ENCODE measurements at places on chromosomes 3 and 15.

DNA sequence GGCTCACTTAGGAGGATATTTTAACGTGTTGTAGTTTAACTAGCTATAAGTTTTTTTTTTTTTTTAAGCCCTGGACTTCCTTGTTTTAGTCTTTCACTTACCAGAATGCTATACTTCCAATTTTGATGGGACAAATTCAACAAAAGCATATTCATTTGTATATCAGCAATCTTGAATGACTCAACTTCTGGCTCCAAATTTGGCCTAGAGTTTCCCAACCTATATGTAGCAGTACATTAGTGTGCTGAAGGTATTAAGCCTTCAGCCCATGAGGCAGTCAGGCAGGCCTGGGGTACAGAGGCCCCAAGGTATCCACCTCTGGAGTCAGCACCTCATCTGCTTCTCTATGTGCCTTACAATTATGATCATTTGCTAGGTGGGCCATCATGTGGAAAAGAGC lies 5.9 kb downstream of the PBRM1 start:
- DNase-seq = no peak

DNA sequence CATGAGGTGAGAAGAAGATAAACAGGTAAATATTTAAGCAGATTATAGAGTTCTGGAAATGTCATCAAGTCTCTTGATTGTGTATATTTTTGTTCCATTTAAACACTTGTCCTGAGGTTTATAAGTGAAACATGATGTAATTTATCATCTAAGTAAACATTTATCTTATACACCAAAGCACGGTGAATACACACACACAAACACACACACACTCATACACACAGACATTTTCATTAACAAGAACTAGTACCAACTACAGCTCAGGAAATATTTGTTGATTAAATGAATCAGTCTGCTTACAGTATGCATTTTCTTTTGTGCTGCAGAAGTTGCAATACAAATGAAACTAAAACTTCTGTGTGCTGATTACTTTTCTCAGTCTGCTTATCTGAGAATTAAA lies 357.3 kb downstream of the ZBTB20 start:
- DNase-seq = no peak

- no peak for DNase-seq
These were observed 118.0 kb downstream of the IQCH start for GRCh38 chr15:67372543-67372942.

DNA sequence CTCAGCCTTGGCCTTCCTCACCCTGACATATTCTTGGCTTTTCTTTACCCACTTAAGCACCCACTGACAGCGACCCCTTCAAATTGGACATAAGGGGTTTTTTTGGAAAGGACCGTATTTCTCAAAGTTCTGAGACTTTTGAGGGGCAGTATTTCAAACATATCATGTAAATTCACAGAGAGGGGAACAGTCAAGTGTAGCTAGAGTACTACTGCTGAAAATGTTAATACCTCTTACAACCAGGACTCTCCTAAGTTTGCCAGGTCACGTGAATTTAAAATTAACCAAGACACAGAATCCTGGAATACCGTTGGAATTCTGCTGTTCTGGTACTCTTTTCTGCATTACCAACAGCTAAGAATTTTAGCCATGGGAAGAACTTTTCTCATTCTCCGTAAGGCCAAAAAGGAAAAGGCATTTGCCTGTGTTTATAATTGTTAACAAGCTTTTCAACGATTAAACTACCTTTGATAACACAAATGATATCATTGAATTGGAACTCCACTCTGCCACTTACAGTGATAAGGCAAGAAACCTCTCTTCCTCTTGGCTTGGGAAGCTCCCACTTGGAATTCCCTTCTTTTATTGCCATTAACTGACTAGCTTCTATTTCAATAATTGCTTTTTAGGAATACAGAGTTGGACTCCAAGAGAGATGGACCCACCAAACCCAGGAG lies 597 bp upstream of the GBE1 start:
- no peak for DNase-seq

GRCh38 chr15:80694611-80695098 lies 455 bp upstream of the ABHD17C start:
- peak; percentile 50 for DNase-seq

- DNase-seq = peak; percentile 84
These were observed 27.1 kb downstream of the FILIP1L start for GRCh38 chr3:100087198-100087597.

DNA sequence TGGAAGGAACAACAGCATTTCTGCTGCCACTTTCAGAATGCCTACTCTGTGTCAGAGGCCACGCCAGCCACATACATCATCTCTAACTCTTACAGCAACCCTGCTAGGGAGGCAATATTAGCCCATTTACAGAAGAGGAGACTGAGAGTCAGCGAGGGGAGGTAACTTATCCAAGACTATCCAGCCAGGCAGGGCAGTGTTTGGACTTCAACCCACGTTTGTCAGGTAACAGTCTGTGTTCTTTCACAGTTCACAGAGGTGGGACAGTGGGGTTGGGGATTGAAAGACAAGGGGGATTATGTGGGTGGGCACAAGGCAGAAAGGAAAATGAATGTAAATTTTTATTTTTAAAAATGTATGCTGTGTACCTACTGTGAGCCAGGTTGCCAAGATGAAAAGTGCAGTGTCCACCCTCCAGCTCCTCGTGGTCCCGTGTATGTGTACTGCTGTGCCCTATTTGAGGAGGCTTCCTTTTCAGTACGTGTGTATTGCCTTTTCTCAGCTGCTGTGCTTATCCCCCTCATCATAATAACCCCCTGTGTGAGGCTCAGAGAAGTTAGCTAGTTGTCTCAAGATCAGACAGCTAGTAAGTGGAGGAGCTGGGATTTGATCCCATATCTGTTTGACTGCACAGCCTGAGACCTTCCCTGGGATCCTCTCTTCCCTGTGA lies 16.5 kb upstream of the ATP2B2 start:
- no peak for DNase-seq

DNA sequence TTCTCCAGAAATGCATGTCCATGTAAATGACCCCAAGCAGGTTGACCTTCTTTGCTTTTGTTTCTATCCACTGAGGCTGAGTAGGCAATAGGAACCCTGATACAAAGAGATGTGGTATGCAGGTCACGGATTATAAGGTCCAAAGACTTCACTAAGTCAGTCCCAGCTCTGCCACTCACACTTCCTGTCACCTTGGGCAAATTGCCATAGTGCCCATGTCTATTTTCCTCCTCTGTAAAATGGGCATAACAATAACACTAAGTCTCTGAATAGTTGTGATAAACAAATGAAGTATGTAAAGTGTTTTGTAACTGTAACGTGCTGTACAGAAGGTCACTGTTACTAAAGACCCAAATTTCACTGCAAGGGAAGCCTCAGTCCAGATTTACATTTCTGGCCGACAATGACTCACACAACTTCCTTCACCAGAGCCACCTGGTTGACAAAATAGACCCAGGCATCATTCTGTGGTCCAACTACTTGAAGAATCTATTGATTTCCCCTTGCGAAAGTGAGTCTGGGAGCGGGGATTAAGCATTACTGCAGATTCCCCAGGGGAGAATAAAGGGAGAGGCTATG lies 175.4 kb upstream of the LPP start:
- DNase-seq = no peak

GRCh38 chr3:122947738-122948137 lies 79.8 kb downstream of the SEMA5B start:
- DNase-seq = peak; percentile 73

GRCh38 chr3:126269354-126269753 lies 87.9 kb downstream of the KLF15 start:
- DNase-seq = no peak

DNA sequence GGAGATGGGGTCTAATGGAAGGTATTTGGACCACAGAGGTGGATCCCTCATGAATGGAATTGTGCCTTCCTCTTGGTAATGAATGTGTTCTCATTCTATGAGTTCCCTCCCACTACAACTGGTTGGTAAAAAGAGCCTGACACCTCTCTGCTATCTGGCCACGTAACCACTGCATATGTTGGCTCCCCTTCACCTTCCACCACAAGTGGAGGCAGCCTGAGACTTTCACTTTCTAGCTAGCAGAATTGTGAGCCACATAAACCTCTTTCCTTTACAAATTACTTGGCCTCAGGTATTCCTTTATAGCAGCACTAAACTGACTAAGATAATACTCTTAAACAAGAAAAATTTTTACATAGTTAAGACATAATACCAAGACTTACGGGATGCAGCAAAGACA lies 155.3 kb downstream of the NR1I2 start:
- no peak for DNase-seq

GRCh38 chr3:71384388-71384787 lies 199.1 kb downstream of the FOXP1 start:
- peak; percentile 49 for DNase-seq

DNA sequence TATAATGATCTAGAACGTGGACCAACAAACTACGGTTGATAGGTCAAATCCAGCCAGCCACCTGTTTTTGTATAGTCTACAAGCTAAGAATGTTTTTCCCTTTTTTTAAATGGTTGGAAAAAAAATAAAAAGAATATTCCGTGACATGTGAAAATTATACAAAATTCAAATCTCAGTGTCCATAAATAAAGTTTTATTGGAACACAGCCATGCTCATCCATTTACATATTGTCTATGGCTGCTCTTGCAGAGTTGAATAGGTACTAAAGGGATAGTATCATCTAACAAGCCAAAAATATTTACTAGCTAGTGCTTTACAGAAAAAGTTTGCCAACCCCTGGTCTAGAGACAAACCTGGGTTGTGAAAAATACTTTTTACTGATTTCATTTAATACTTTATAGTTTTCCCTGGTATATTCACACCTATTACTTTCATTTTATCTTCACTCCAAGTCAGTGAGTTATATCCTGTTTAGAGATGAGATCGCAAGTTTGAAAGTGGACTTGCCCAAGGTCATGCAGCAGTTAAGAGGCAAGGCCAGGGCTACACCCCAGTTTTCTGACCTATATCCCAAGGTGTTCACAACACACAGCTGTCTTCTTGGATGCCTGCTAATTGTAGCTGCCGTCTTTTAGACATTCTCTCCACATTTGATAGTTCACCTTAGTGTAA lies 58.4 kb downstream of the IGF2BP2 start:
- DNase-seq = no peak

DNA sequence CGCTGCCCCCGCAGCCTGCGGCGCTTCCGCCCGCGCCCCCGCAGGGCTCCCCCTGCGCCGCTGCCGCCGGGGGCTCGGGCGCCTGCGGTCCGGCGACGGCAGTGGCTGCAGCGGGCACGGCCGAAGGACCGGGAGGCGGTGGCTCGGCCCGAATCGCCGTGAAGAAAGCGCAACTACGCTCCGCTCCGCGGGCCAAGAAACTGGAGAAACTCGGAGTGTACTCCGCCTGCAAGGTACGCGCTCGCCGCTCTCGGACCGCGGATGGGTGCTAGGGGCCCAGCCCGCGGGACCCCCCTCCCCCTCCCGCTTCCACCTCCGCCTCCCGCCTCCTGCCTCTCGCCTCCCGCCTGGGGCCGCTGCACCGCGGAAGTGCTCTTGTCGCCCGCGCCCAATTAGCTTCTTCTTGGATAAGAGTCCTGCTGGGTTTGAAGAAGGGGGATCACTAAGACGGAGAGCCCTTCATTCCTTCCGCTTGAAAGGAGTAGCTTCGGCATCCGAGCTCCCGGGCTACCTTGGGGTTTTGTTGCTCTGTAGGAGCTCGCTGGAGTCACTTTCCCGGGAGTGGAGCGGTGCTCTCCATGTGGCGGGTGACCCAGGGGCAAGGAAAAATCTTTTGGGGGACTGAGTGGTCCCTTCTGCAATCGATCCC lies 426 bp downstream of the KAT2B start:
- peak; percentile 68 for DNase-seq

GRCh38 chr15:85414037-85414436 lies 33.6 kb downstream of the AKAP13 start:
- DNase-seq = no peak

- peak; percentile 70 for DNase-seq
These were observed 27.6 kb upstream of the NPHP3 start for GRCh38 chr3:132749786-132750185.

DNA sequence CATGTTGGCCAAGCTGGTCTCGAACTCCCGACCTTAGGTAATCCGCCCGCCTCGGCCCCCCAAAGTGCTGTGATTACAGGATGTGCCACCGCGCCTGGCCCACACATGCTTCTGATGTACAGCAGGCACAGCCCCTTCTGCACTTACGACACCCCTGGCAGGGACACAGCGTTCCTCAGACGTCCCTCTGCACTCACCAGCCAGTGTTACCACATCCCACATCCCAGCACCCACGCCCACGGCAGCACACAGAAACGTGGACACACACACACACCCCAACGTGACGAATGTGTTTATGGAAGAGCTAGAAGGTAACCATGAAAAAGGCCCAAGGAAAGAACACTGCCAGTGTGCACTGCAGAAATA lies 576 bp upstream of the RPAP1 start:
- no peak for DNase-seq

- DNase-seq = no peak
These were observed 37.7 kb downstream of the PCSK6 start for GRCh38 chr15:101451846-101452245.

DNA sequence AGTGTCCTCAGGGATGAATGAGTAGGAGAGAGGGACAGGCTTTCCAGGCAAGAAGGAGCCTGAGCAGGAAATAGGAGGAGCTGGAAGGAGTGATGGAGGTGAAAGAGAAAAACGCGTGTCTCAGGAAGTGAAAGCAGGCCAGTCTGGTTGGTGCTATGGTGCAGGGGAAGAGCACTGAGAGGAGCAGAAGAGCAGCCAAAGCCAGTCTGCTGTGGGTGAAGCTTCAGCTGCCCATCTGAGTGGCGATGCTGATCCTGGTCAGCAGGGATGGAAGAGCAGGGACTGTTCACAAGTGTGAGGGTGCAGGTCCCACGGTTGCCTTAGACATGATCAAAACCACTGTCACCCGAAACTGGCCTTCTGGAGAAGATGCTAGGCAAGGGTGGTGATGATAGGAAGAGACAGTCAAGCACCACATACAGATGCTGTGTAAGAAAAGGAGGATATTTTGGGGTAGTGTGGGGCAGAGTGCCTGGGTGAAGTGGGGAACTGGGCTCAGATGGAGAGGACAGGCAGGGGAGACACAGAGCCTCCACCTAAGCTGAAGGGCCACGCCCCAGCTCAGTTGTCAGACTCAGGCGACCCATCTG lies 5.5 kb upstream of the KY start:
- no peak for DNase-seq

GRCh38 chr3:16382845-16383244 lies 117.8 kb downstream of the OXNAD1 start:
- no peak for DNase-seq

GRCh38 chr3:82448320-82448719 lies 686.9 kb upstream of the GBE1 start:
- no peak for DNase-seq

- no peak for DNase-seq
These were observed 23.0 kb downstream of the SLC12A8 start for GRCh38 chr3:125189378-125190165.

- DNase-seq = no peak
These were observed 30.2 kb upstream of the FURIN start for GRCh38 chr15:90838139-90838538.

All from fibroblast of skin of scalp (primary cell).